Chondrocyte (in vitro differentiated cells): ENCODE measurements at places on chromosomes 2 and 18.
A peak's percentile ranks its signal among the peaks of the same experiment; 100 is the strongest.

GRCh38 chr2:1738646-1739302, 5.5 kb downstream of the PXDN start:
- DNase-seq, result peak; percentile 36

DNA sequence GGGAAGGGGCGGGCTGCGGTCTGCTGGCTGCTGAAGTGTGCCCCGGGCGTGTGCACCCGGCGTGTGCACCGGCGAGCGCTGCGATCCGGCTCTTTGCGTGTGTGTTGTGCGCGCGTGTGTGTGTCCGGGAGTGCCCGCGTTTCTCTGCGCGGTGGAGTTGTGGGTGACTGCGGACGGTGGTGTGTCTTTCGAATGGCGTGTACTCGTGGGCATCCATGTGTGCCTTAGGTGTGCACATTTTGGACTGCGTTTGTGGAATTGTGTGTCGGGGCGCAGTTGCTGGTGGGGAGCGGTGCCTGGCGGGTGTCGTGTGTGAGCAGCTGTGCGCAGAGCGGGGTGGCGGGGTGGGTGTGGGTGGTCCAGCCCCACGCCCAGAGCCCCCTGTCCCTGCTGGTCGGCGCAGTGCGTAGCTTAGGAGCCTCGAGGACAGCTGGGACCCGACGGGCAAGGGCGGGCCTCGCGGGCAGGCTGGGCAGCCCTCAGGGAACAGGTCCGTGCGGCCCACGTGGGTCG, 533 bp downstream of the HPCAL1 start:
- DNase-seq, result no peak

DNA sequence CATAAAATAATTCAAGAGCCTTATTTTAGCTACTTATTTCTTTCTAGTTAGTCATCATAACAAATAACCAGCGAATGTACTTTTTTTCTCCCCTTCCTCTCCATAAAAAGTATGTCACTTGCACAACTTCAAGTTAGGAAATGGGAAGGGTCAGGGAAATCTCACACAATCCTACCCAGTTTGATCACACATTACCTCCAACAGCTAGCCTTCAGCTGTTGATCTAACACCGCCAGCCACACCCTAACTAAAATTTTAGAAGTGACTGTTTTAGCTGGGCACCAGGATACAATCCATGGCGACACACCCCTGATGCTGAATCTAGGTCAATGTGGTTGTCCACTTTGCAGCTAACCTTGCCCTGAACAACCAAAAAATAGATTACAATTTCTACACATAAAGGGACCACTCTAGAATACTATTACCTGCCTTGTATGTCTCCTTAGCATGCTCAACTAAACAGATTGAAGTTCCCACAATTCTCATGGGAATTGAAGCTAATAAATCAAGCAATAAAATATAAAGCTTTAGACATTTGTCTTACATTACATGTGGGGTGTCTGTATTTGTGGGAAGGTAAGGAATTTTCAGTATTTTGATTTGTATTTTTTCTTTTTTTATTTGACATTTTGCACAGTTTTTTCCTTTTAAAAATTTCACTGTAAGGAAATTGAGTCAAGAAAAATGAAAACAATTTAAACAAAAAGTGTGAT, 7.3 kb upstream of the COL3A1 start:
- no peak for DNase-seq

- DNase-seq, result no peak
Measured at GRCh38 chr2:30548386-30548785, 101.3 kb downstream of the LCLAT1 start.

GRCh38 chr2:112541315-112542122, 746 bp upstream of the POLR1B start:
- no peak for DNase-seq

DNA sequence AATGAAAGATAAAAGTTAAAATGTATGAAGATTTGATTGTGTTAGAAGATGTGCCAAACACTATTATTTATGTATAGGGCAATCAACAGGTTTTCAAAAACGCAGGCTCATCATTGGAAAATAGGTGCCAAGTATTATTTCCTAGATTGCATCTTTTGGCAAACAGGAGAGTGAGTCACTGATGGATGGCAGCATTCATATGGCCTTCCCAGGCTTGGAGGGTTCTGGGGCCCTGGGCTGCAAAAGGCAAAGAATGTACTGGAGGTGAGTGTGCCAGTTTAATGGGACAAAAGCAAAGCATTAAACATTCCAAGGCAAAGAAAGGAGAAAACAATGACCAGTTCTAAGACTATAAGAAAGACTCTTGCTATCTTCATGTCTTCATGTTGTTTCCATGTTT, 379.4 kb downstream of the RIT2 start:
- DNase-seq, result no peak
